ENCODE measurements at places on chromosomes 4 and X.

DNA sequence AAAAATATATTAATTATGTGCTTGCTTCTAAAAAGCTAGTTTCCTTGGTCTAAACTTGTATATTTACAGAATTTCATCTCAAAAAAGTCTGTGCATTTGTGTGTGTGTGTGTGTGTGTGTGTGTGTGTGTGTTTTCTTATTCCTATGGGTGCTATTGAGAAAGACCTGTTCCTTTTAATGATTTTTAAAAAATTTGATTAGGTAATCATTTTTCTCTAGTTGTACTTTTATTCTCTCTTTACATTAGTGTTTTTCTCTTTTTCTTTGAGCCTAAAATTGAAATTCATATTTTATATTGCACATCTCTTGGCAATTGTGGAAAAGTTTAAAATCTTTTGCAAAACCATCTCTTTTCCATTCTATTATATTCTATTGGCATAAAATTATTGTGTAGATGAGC is 690.4 kb upstream of the NDST4 start:
- no peak for DNase-seq

- no peak for DNase-seq
These were observed 1250.7 kb downstream of the RAPGEF2 start for GRCh38 chr4:160353548-160353947.

- DNase-seq, result peak; percentile 6
These were observed at the start of gene POU4F2 for GRCh38 chr4:146638786-146639505. POU4F2 (plus strand) TSS chr4:146638893; CDS start chr4:146639141, 248 bp downstream.

DNA sequence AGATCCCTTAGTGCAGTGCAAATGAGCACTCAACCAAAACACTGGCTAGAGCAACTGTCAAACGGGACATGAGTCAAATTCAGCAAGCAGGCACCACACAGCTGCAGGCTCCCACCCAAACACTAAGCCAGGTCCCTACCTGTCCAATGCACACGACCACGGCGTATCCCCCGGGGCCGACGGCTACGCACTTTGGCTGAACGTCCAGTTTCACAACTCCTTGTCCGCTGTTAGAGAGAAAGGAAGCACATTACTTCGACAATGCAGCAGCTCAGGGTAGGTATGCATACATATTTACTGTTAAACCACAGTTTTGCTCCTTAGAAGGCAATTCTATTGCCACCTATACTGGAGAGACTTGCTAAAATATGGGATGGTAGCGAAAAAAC is 35.4 kb downstream of the WDR1 start:
- no peak for DNase-seq

GRCh38 chr4:124183926-124184325 is 528.6 kb downstream of the ANKRD50 start:
- no peak for DNase-seq

GRCh38 chrX:80602036-80602860 is 182.0 kb downstream of the TENT5D start:
- no peak for DNase-seq

GRCh38 chrX:105753411-105753810 is 68.9 kb upstream of the NRK start:
- DNase-seq, result no peak

DNA sequence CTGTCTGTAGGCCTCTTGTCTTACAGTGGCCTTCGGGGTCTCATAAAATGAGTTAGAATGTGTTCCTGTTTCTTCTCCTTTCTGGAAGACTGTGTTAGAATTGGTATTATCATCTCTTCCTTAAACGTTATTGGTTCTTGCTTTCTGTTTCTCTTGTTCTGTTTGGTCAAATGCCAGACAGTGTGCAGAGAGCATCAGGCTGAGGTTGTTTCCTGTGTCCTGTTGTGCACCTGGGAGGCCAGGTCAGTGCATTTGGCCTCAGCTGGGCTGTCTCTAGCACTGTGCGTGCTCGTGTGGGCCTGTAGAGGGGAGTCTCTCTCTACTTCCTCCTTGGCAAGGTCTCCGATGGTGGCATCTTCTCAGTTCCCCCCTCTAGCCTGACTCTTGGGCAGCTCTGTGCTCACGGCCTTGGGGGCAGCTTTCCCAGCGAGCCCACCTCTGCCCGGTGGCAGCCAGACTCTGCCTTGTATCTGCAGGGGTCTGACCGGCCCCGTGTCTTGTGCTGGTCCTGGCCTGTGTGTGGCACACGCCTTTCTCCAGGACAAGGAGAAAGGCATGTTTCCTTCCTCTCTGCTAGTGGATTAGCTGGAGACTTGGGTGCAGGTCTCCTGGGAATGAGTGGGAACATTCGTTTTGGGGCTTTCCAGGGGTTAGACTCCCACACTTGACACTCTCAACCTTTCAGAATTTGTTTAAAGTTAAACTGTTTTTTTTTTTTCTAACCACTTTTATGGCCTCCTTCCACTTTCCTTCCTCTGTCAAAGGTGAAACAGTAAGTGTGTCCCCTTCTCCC is 62.3 kb downstream of the FAM193A start:
- DNase-seq, result no peak

DNA sequence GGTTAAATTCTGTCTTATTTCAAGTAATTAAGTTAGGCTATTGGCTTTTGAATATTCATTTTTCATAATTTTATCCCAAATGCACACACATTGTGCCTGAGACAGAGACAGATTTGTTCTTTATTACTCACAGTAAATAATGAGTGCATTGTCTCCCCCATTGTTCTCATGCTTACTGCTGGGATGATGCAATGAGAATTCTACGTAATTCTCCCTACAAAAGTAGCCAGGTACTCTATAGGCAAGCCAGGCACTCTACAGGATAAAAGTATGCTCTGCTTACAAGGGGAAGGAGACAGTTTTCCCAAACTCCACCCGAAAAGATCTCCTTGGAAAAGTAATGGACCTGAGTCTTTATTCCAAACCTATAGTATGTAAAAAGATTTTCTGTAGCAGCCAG is 1890.7 kb upstream of the PCDH10 start:
- peak; percentile 1 for DNase-seq

DNA sequence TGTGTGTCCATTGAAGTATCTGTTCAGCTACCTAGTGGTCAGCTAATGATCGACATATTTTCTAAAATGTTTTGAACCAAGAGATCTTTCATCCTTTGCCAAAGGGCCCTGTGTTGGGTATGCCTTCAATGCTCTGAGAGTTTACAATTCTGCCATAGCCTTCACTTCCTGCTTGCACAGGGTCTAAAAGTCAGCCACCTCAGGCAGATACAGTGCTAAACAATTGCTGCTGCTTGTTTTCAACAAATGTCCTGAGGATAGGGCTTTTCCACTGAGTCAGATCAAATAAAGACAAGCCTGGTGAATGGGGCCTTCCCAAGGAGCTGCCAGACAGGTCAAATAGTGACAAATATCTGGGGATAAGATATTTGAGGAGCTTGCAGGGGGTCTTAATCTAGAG is 16.7 kb downstream of the AMMECR1 start:
- DNase-seq, result no peak

DNA sequence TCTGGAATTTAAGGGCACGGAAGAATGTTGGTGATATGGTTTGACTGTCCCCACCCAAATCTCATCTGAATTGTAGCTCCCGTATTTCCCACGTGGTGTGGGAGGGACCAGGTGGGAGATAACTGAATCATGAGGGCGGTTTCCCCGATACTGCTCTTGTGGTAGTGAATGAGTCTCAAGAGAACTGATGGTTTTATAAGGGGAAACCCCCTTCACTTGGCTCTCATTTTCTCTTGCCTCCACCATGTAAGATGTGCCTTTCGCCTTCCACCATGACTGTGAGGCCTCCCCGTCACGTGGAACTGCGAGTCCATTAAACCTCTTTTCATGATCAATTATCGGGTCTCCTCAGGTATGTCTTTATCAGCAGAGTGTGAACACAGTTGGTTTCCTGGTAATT is 25.6 kb upstream of the DHRSX start:
- DNase-seq, result no peak

GRCh38 chr4:38930204-38930603 is 62.6 kb downstream of the FAM114A1 start:
- DNase-seq, result no peak

GRCh38 chrX:134715930-134716619 is 57.8 kb upstream of the PLAC1 start:
- DNase-seq, result no peak

DNA sequence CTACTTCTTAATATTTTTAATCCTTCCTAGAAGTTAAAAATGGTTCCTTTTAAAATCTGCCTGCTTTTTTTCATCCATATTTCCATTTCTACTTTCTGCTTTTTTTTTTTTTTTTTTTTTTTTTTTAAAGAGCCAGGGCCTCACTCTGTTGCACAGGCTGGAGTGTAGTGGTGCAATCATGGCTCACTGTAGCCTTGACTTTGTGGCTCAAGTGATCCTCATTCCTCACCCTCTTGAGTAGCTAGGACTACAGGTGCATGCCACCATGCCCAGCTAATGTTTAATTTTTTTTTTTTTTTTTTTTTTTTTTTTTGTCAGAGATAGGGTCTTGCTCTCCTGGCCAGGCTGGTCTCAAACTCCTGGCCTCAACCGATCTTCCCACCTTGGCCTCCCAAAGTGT is 39.7 kb downstream of the MND1 start:
- DNase-seq, result no peak

DNA sequence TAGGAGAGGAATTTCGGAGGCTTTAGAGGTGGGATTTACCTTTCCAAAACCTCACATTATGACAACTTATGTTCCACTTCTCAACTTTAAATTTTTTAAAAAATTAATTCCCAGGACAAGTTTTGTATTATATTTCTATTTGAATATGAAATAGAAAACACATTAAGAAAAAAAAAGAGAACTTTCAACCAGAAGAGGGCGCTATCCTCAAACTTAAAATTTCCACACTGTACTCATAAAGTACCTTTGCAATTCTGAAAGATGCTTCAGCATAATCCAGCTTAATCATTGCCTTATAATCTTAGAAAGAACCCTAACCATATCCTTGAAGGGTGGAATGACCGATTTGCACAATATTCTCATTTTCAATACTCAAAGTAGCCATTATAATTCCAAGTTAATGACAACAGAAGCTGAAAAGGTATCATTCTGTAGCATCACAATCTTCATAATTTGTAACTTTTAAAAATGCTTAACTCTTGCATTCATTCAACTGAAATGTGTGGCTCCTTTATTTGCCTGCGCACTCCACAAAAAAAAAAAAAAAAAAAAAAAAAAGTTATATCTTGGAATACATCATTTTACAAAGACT is 158.0 kb downstream of the KCNIP4 start:
- DNase-seq, result no peak

GRCh38 chr4:69078852-69079251 is 17.4 kb upstream of the UGT2B7 start:
- no peak for DNase-seq

- no peak for DNase-seq
These were observed 222.9 kb downstream of the PCDH18 start for GRCh38 chr4:137309424-137309823.

DNA sequence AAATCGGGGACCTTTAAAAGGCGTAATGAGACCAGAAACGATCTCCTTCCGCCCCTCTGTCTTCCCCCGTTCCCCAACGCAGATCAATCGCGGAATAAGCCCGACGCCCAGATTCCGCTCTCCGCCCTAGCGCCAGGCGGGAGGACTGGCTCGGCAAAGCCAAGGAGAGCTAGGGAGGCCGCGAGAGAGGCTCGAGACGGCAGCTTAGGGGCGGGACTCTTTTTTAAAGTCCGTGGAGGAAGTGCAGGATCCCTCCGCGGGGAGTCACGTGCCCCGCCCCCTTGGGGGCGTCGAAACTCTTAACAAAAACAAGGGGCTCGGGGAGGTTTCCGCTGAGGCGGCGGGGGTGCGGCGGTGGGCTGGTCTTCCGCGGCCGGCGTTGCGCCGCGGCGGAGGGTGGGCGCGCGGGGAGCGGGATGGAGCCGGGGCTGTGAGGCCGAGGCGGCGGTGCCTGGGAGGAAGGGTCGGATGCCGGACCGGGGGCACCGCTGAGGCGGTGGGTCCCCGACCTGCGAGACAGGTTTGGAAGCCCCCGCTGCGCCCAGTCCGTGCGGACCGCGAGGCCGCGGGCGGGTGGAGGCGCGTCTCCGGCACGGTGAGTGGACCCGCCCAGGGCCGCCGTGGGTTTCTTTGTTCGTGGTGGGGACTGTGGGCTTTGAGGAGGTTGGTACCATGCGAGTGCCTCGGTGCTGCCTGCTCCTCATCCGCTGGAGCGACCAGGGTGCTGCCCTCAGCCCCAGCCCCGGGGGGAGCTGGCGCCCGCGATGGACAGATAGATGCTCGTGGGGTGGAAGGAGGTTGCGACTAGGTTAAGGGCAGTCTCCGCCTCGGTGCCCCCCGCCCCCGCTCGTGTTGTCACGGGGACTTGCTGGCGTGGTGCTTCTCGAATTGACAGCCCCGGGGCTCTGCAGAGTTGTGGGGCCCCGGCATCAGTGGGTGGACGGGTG is at the start of gene CCNG2:
Gene CCNG2, plus strand, starts transcription at position 296 of the 947 bp plus-strand sequence. CDS start 1,326 bp downstream, outside the sequence.
- peak; percentile 86 for DNase-seq

- no peak for DNase-seq
These were observed 23.1 kb downstream of the SETD7 start for GRCh38 chr4:139532947-139533346.

DNA sequence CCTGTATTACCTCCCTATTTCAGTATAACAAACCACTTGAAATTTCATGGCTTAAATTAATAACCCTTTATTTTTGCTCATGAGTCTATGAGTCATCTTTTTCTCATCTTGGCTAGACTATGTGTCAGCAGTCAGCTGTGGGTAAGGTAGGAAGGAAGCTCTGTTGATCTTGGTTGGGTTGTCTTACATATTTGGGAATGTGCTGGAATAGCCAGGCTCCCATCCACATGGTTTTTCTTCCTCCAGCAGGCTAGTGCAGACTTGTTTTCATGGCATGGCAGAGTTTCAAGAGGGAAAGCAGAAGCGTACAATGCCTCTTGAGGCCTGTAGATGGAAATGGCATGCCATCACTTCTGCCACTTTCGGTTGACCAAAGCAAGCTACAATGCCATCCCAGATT is 89.7 kb downstream of the LINC00632 start:
- DNase-seq, result no peak

DNA sequence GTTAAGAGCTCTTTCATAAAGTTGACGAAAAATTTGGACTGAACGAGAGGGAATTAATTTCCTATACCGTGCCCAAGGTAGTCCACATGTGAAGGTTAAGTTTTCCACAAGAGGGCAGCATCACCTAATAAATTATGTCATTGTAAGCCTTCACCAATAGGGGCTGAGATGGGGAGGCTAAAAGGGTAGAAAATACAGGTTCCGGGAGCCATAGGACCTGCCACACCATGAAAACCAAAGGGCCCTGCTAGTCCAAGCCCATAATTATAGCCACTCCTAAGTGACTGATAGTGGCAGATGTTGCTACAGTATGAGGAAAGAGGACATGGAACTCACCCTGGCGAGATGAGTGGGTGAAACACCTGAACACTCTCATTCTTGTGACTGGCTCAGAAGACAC is 122.2 kb downstream of the SHROOM4 start:
- no peak for DNase-seq

DNA sequence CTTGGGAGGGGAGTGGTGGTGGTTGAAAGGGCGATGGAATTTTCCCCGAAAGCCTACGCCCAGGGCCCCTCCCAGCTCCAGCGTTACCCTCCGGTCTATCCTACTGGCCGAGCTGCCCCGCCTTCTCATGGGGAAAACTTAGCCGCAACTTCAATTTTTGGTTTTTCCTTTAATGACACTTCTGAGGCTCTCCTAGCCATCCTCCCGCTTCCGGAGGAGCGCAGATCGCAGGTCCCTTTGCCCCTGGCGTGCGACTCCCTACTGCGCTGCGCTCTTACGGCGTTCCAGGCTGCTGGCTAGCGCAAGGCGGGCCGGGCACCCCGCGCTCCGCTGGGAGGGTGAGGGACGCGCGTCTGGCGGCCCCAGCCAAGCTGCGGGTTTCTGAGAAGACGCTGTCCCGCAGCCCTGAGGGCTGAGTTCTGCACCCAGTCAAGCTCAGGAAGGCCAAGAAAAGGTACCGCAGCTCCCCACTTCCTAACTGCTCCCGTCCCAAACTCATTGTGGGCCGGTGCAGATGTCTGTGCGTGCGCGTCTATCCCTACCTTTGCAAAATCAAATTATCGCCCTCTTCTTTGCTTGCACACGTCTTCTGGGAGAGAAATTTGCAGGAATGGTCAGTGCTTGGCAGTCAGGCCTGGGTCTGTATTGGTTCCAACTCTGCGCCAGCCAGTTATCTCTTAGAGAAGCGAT is 533 bp downstream of the IL15 start:
- no peak for DNase-seq
